NCI-H1436 (cell line): ENCODE measurements at places on chromosomes 7 and 10.

- peak; percentile 83 for DNase-seq
These were observed at the start of gene MLXIPL for GRCh38 chr7:73623798-73624668. Gene MLXIPL, minus strand, starts transcription at chr7:73624522. Its CDS starts 30 bp downstream, at chr7:73624492.

DNA sequence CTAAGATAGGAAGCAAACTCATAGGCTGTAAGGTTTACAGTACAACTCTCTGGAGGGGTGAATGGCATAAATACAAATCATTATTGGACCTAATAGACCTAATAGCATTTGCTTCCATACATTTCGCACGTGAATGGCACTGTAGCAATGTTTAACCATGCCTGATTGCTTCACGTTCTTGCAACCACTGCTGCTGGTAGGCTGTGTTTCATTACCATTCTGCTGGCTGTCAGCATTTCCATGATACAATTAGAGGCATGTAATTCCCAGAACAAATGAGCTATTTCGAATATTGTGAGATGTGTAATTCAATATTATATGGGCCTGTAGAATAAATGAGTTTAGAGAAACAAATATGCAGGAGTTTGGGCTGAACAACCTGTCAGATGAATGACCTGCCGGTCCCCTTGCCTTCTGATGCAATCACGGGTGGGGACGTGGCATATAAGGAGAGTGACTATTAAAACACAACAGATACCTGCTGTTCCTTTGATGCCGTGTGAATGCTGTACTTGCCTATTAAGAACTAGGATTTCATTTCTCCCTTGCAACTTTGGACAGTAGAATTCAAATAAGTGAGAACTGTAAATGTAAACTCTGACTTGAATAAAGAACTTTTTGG lies 393.4 kb downstream of the ACTR3B start:
- no peak for DNase-seq

GRCh38 chr7:51228386-51228958 lies 88.1 kb downstream of the COBL start:
- DNase-seq: no peak

GRCh38 chr7:128939075-128939860 lies 1.5 kb downstream of the IRF5 start:
- DNase-seq: no peak

GRCh38 chr10:119020627-119020946 lies 8.9 kb upstream of the NANOS1 start:
- no peak for DNase-seq

- no peak for DNase-seq
These were observed 460.5 kb downstream of the RPS24 start for GRCh38 chr10:78494179-78494578.

- no peak for DNase-seq
These were observed 9.0 kb downstream of the GATAD1 start for GRCh38 chr7:92456236-92456635.

DNA sequence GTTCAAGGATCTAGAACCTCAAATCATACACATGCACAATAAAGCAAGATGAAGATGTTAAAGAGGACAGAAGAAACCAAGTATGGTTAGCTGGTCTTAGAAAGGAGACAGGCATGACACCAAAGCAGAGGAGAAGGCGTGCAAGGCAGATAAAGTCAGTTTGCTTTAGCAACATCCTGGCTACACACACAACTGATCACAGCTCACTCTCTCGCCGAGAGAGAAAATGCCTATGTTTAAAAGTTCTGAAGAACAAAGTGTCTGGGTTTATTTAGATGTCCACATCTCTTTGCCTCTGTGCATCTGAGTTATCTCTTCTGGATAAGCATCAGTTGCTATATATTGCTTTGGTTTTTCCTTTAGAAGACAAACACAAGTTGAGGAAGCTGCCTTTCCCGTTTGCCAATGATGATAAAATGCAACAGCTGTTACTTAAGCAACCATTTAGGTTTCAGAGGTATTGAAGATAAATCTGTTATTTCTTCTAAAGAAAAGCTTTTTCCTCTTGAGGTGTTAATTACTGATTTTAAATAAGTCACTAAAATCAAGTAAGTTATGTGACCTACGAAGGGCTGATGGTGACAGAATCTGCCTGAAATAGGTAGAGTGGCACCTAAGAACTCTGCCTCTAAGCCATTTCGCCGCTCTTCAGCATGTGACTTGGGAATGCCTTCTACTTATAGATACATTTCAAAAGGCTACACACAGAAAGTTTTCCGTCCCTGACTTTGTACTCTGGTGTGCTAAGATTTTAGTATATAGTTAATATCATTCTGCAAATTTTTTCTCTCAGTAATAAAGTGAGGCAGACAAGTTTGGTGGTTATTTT lies 146.2 kb upstream of the ASAH2 start:
- DNase-seq: no peak

DNA sequence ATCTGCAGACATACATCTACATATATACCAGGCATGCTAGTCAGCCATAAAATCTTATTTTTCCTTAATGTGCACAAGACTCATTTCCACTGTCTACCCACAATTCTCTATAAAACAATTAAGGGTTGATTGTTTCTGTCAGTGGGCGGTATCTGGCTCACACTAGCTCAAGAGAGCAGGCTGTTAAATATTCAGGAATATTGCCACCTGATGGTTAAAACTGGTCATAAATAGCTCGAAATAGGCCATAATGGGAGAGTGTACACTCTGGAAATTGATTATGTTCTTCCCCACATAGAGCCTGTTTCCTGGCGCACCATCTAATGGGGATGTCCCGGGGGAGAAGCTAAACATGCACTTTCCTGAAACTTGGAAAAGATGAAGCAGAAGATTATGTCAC lies 620.6 kb upstream of the ANKRD30A start:
- DNase-seq: no peak
